ENCODE measurements at places on chromosomes 16 and 17.

DNA sequence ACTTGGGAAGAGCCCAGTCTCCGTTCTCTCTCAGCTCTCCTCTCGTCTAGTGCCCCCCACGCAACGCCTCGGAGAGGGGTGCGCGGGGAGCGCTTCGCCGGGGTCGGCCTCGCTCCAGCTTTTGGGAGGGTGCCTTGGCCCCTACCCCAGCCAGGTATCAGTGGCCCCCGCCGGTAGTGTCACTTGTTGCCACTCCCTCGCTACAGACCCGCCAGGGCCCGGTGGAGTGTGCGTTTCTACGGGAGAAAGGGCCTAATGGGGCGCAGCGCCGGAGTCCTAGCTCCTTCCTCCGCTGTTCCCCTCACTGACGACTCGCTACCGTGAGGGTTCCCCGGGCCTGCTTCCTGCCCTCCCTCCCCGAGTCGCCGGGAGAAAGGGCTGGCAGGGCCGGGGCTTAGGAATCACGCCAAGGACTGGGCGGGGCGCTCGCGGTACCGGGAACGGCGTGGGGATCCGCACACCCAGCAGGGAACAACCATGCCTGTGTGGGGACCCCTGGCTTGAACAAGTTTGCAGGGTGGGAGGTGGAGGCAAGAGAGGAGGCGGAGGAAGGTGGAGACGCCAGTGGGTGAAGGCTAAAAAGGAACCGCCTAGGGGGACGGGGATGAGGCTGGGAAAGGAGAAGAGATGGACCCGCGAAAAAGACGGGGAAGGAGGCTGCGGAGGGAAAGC is 997 bp upstream of the CDH11 start:
- peak; percentile 76 for DNase-seq

- no peak for DNase-seq
Measured at GRCh38 chr17:40916366-40916765, 21.1 kb downstream of the KRT23 start.

DNA sequence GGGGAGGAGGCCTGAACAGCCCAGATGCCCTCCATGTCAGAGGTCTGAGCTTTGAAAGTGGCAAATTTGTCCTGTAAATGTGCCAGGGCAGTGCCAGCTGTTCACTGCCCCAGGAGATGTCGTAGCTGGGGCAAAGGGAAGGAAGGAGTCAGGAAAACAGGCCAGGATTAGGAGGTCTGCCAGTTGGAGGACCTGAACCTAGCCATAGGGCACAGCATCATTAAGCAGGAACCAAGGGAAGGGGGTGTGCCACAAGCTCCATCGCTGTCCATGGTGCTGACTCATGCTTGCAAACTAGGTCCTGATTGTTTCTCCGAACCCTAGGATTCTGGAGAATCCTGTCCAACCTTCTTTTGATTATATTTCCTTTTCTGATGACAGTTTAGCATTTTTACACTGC is 124.2 kb downstream of the TMEM132E start:
- peak; percentile 96 for DNase-seq

GRCh38 chr16:66224186-66224585 is 142.3 kb upstream of the CDH5 start:
- DNase-seq: peak; percentile 16

DNA sequence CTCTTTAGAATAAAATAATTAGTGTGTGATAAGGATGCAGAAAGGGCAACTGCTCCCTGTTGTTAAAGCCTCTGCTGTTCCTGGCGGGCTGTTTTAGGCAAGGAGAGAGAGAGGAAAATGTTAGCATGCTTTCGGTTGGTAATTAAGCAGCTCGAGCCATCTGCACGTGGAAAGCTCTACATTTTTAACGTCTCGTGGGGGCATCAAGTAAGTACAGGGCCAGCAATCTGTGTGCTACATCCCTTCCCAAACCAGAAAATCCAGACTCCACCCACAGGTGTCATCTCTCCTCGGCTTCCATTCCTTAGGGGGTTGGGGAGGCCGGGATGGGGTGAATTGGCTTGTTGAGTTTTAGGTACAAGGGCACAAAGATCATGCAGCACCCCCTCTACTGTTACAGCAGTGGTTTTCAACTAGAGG is 62.4 kb upstream of the MARCHF10 start:
- peak; percentile 65 for DNase-seq

DNA sequence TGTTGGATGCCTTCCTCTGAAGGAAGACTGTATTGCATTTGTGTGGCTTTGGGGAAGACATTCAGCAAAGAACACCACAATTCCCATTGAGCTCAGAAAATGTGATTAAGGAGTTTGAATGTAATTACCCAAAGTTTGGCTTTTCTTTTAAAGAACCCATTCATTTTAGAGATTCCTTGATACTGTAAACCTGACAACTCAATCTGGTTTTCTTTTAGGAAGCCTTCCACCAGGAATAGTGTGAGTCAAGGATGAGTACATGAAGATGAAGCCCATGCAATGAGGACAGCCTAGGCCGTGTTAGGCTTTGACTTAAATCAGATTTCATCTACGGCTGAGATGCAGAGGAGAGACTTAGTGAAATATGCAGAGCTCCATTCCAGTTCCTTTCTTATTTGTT is 271.7 kb upstream of the TBX2 start:
- no peak for DNase-seq

- DNase-seq: no peak
Measured at GRCh38 chr16:87051526-87052320, 265.5 kb downstream of the C16orf95 start.

DNA sequence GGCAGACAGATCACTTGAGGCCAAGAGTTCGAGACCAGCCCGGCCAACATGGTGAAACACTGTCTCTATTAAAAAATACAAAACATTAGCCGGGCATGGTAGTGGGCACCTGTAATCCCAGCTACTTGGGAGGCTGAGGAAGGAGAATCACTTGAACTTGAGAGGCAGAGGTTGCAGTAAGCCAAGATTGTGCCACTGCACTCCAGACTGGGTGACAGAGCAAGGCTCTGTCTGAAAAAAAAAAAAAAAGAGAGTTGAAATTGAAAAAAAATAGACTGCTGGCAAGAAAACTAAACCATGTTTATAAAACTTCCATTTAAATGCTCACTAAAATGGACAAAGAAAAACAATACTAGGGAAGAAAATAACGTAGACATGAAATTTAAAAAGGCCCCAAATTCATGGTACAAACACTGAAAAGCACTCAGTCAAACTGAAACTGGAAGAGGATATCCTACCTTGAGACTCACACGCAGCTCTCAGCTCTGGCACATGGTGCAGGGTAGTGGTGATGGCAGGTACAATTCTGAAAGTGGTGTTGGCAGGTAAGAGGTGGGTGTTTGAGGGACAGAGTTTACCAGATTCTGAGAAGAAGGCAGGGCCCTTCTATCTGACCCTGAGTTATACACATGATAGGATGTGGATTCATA is 19.3 kb downstream of the CNTROB start:
- no peak for DNase-seq

DNA sequence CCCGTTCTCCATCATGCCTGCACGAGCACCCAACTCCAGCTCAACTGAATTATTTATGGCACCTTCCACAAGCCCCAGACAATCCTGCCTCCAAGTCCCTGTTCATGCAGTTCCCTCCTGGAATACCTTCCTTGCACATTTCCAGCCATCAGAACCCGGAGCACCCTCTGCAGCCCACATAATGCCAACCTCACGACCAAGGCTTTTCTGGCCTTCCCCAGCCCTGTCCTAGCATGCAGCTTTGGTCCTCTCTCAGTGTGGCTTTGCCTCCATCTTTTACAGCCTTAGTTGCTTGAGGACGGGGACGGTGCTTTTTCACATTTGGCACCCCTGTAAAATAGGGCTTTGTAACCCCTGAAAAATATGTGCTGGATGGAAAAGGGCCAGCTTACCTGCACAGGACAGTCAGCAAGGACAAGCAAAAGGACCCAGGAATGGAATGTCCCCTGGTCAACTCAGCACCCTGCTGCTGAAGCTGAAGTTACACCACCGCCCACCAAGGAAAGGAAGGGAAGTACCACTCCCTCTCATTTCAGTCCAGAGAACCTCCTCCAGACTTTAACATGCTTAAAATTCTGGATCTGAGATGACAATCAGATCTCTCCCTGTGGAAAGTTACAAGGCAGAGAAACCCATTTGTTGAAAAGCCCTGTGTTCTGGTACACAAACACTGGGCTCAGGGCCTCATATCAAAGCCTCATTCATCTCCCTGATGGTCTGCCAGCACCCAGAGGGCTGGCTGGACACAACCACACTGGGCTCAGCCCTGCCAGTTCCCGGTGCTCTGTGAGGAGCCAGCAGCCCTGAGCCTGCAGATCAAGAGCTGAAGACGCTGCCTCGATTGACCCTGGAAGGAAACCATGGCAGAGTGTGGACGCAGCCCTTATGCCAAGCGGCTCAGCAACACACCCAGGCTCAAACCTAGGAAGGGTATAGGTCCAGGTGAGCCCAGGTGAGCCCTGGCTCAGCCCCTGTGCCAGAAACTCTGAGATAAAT is 2.9 kb downstream of the SLC39A11 start:
- DNase-seq: no peak

- DNase-seq: no peak
Measured at GRCh38 chr17:58516644-58517377, 2.4 kb upstream of the MTMR4 start.

DNA sequence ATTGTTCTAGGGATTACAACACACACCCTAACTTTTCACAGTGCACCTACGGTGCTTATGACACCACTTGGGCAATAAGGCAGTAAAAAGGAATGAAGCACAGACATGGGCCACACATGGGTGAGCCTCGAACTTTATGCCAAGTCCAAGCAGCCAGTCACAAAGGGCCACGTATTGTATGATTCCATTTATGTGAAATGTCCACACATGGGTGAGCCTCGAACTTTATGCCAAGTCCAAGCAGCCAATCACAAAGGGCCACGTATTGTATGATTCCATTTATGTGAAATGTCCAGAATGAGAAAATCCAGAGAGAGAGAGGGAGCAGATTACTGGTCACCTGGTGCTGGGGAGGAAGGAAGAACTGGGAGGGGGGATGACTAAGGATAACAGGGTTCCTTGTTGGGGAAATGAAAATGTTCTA is 22.2 kb downstream of the RMI2 start:
- no peak for DNase-seq

Measured in endodermal cell (in vitro differentiated cells).